Dorsolateral prefrontal cortex (tissue), 122 donors: ENCODE measurements at places on chromosomes 11 and 22.

- DNase-seq, result no peak
These were observed 11.0 kb upstream of the MTFP1 start for GRCh38 chr22:30414525-30415047.

DNA sequence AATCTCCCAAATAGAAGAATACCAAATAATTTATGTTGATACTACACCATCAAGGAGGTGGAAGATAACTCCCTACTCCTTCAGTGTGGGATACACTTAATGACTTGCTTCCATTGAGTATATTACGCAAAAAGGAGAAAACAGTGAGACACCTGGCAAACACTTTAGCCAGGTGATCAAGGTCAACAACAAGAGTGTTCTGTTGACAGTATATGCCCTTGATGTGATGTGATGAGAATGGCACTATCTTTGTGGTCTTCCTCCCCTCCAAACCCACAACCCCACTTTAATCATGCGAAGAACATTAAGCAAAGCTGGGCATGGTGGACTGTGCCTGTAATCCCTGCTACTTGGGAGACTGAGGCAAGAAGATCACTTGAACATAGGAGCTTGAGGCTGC lies 26.0 kb downstream of the MAPK1 start:
- DNase-seq, result no peak

- DNase-seq, result no peak
These were observed 27.4 kb upstream of the HMGXB4 start for GRCh38 chr22:35229865-35230264.

GRCh38 chr11:131504199-131504949 lies 134.0 kb downstream of the NTM start:
- DNase-seq, result peak; percentile 53

DNA sequence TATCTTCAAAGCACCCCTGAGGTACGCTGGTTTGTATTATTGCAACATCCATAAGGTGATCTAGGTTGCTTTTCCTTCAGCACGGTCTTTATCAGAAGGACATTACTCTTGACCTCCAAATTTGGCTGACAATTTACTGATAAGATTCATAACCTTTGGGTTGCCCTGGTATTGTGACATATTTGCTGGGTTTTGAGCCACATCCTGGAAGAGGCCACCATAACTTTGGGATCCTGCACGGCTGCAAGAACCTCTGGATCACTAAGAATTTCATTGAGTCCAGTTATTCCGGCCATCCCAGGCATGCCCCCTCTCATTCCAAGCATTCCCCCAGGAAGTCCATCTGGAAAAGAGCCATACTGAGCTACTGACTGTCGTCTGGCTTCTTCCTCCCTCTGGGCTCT lies 6.5 kb upstream of the PLET1 start:
- DNase-seq, result no peak

DNA sequence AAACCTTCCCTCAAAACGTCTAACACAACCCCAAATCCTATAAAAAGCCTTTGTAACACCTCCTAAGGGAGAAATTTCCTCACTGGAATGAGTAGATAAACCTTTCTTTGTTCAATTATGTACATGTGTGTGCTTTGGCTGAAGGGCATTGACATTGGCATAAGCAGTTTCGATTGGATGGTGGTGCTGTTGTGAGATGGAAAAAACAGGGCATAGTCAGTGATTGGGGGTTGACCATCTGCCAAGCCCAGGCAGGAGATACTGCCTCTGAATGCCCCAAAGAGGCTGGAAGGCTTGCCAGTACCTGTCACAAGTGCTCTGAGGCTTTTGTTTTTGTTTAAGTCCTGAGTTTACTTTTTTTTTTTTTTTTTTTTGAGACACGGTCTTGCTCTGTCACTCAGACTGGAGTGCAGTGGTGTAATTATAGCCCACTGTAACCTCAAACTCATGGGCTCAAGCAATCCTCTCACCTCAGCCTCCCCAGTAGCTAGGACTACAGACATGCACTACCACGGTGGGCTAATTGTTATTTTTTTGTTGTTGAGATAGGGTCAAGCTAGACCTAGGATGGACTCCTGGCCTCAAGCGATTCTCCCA lies 1.2 kb upstream of the CCDC117 start:
- no peak for DNase-seq

GRCh38 chr11:73939096-73939495 lies 11.7 kb upstream of the DNAJB13 start:
- DNase-seq, result no peak

- no peak for DNase-seq
These were observed 84.1 kb downstream of the C22orf31 start for GRCh38 chr22:28977481-28977971.
